ENCODE measurements at places on chromosomes 6 and 20.

DNA sequence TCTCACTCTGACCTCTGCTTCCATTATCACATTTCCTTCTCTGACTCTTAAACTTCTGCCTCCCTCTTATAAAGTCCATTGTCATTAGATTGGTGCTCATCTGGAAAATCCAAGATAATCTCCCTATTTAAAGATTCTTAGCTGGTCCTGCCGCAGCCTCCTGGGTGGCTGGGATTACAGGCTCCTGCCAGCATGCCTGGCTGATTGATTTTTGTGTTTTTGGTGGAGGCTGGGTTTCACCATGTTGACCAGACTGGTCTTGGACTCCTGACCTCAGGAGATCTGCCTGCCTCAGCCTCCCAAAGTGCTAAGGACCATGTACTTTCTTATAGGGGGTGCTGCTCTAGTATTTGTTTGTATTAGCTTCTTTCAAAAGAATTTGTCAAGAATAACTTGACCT, 5.3 kb upstream of the RPF2 start:
- DNase-seq: no peak

GRCh38 chr6:39769012-39769411, 23.2 kb upstream of the DAAM2 start:
- DNase-seq: no peak

DNA sequence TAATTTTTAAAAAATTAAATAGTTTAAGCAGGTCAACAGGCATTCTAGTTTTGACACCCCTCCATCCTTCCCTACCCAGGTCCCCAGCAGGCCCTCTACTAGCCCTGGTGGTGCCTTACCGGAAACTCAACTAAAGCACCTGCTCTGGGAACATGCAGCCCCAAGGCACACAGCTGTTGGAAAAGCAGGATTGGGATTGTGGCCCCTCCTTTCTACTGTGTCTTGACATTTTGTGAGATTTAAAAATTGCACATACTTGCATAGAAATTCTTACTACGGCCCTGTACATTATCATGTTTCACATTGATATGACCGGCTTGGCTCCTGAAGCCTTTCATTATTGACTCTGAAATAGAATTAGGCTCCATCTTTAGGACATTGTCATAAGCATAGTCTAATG, 423.2 kb downstream of the GRIK2 start:
- no peak for DNase-seq

- no peak for DNase-seq
These were observed 444.6 kb upstream of the DEFB115 start for GRCh38 chr20:30812739-30813411.

- no peak for DNase-seq
These were observed 287.7 kb upstream of the FOXQ1 start for GRCh38 chr6:1024161-1024560.

DNA sequence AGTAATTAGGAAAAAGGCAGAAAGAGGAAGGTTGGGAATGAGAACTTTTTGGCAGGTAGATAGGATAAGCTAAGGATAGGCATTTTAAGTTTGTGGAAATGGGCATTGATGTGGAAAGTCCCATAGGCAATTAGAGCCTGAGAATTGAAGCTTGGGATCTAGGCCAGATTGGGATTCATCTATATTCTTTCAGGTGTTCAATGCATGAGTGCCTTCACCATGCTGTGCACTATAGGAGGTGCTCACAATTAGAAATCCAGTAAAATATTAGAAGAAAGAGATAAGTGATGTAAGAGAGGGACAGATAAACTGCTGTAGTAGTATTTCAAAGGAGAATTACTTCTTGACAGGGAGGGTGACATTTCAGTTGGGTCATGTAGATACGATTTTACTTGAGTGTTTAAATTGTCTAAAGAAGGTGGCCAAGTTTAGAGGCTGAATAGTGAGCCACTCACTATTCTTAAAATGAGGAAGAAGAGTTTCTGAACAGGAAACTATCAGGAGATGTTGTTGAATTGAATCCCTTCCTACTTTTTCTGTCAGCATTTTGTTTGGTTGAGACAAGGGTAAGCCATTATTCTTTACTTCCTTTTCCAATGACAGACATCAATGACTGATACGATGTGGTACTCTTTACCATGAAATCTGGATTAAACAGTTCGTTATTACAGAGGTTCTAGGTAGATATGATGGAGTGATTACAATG, 31.0 kb upstream of the CTAGE9 start:
- no peak for DNase-seq

DNA sequence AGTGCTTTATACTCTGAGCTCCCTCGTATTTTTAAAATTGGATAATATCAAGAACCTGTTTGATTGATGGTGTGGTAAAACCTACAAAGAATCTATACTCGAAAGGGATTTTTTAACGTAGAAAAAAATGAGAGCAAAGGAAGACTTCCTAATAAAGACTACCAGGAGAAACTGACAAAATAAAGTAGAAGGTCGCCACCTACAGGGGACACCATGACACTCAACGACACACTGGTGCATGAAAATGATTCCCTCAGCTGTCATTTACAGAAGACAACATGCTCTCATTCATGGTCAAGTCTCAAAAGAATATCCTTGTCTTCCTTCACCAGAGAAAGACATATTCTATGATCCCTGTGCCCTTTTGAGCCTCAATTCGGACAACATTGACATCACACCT, 10.1 kb upstream of the NHSL1 start:
- peak; percentile 34 for DNase-seq

DNA sequence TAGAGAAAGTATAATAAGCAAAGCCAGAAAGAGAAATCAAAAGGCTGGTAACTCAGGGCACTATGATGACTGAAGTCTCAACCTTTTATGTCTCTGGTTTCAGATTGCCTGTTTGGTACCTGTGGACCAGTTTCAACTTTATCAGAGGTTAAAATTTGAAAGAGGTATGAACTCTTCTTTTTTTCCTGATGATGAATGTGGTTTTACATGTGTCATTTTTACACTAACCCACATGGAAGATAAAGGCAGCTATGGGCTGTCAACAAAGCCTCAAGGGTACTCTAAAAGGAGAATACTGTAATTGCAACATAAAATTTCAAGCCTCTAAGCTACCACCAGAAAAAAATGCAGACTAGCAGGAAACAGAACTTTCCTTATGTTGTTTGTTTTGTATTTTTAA, 52.4 kb downstream of the RNF144B start:
- DNase-seq: no peak

DNA sequence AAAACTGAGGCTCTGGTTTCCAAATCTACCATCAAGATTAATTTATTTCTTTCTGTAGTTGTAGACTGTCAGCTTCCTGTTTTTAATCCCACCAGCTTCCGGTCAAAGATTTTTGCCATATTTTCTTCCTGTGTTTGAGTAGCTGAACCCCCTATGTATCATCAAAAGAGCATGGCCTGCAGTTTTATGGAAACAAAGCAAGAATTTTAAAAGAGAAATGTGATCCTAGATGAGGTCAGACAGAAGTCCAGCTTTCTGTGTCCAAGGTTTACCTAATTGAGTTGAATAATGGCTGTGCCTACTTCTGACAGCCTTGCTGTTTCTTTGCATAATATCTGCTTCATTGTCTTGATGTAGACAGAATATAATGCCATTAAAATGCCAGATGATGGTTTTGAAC, 163.7 kb downstream of the CARMIL1 start:
- DNase-seq: no peak

DNA sequence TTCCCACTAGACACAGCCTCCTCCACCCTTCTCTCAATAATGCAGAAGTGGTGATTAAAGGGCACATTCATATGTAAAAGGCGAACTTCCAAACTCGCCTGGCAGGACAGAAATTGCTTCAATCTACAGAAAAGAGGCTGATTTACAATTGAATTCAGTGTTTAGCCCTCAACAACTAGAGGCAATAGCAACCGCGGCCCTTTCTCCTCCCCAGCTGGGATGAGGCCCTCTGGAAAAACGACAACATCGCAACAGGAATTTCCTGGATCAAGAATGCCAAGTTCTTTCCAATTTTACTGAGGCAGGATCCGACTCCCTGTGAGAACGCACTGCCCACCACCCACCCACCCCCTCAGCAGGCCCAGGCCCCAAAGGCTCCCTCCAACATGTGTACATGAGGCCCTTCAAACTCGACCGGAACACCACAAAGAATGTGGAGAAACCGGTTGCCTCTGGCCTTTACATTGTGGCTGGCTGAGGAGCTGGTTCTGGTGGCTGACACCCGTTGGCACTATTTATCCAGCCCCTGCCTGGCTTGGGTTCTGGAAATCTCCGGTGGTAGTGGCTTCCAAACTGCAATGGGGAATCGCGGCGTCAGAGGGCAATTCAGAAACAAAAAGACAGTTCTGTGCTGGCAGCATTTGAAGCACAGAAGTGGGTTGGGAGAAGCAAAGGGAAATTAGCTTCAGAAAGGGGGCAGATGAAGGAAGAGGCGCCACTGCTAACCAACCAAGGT, 36.8 kb downstream of the ZMYND8 start:
- DNase-seq: no peak

DNA sequence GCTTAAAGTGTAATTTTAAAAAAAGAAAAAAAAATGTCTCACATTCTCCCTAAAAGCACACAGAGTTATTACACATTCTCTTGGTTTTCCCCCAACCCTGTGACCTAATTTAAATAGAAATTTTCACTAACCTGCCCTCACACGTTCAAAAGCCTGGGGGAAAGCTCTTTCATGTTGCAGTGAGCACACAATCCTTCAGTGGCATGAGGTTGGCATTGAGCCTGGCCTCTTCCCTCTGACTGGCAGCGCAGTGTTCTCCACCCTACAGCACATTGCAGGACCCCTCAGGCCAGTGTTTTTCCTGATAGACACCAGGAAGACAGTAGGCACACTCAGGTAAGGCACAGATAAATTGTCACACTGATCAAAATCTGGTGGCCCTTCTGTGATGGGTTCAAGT, 34.1 kb downstream of the TNFRSF21 start:
- DNase-seq: no peak

DNA sequence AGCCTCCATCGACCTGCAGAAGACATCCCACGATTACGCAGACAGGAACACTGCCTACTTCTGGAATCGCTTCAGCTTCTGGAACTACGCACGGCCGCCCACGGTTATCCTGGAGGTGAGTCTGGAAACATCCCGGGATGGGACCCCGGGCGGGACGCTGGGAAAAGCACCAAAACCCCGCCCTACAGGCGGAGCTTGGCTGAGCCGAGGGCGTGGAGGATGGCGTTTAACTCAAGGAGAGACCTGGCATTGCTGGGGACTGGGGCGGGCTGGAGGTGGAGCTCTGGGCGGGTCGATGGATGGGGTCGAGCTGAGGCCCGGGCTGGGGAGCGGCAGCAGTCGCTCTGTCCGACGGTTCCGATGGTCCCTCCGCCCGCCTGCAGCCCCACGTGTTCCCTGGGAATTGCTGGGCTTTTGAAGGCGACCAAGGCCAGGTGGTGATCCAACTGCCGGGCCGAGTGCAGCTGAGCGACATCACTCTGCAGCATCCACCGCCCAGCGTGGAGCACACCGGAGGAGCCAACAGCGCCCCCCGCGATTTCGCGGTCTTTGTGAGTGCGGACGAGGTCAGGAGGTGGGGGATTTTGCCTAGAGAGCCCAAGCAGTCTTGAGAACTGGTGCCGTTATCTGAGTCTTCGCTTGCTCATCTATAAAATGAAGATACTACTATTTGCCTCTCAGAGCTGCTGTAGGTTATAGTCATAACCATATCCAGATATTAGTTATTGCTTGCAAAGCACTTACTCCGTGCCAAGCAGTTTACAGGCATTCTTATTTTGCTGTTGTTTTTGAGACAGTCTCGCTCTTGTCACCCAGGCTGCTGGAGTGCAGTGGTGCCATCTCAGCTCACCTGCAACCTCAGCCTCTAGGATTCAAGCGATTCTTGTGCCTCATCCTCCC, 3.8 kb downstream of the SPAG4 start:
- DNase-seq: peak; percentile 83

- DNase-seq: no peak
These were observed 7.8 kb downstream of the RBM38 start for GRCh38 chr20:57398901-57399535.

- no peak for DNase-seq
These were observed 801.2 kb upstream of the FLRT3 start for GRCh38 chr20:15138548-15139126.

GRCh38 chr6:104955491-104955890, 1.4 kb upstream of the LIN28B start:
- DNase-seq: no peak

DNA sequence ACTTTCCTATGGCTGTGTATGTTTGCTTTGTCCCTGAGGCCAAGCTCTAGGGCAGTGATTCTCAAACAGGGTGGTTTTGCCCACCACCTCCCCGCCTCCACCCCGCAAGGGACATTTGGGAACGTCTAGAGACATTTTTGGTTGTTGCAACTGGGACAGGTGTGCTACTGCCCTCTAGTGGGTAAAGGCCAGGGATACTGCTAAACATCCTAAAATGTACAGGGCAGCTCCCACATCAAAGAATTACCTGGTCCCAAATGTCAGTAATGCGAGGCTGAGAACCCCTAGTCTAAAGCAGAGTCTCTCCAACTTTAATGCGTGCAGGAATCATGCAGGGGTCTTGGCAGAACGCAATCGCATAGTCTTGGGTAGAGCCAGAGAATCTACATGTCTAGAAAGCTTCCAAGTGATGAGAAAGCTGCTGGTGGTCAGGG, 5.1 kb downstream of the KCNS1 start:
- peak; percentile 66 for DNase-seq

GRCh38 chr20:21202259-21202658, 76.4 kb downstream of the KIZ start:
- no peak for DNase-seq

DNA sequence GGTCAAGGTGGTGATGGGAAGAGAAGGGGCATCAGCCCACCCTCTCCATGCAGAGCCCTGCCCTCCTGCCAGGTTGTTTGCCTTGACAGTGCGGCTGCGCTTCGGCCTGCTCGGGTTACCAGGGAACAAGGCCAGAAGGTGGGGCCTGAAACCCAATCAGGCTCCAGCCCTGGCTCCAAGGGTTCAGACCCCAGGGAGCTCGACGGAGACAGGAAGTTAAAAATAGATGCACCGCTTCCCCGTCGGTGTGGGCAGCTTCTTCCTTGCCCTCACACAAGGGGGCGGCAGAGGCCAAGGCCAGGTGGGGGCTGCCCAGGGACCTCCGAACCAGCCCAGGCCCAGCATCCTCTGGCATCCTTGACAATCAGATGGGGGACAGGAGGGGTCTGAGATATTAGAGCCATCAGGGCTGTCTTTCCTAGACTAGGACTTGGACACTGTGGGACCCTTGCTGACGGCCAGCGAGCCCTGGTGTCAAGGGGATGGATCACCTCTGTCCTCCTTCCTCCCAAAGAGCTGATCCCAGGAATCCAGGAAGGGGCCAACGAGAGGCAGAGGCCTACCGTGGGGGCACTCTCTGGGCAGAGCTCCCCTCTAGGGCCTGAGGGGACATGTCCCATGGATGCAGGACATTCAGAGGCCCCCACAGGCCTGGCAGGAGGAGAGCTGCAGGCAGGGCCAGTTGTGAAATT, 65.2 kb downstream of the RIPOR3 start:
- peak; percentile 36 for DNase-seq

All from activated naive CD8-positive, alpha-beta T cell treated with anti-CD3 and anti-CD28 coated beads, Interleukin-2, amount 50 U/mL, for 24 hours (primary cell).